Activated T-cell treated with anti-CD3 and anti-CD28 coated beads, Interleukin-2, amount 50 U/mL, for 4 hours (primary cell): ENCODE measurements at places on chromosomes 12 and 14. TPM values are rescaled to one million over a fixed set of nuclear protein-coding genes. Genes with fewer than 3 reads are reported as not detected.

The SLC10A1 gene
- total RNA-seq, result not detected

The GRIN2B gene
- not detected for total RNA-seq

The ERP27 gene
- total RNA-seq, result 0.35 TPM

The FIGNL2 gene
- 0.58 TPM for total RNA-seq

The SLC41A2 gene
- total RNA-seq, result 4.3 TPM

The GNB3 gene
- 0.90 TPM for total RNA-seq

The PLBD1 gene
- total RNA-seq, result 0.43 TPM

GRCh38 chr12:123931686-123932321 lies 40.8 kb downstream of the CCDC92 start:
- peak; percentile 27 for DNase-seq

- no peak for DNase-seq
These were observed 27.6 kb downstream of the PMCH start for GRCh38 chr12:102169922-102170621.

- DNase-seq, result no peak
These were observed 46.7 kb downstream of the EML5 start for GRCh38 chr14:88746052-88746451.

GRCh38 chr12:106304001-106304421 lies 1.5 kb downstream of the TCP11L2 start:
- DNase-seq, result no peak

GRCh38 chr12:109385339-109386058 lies 37.8 kb downstream of the MYO1H start:
- no peak for DNase-seq

DNA sequence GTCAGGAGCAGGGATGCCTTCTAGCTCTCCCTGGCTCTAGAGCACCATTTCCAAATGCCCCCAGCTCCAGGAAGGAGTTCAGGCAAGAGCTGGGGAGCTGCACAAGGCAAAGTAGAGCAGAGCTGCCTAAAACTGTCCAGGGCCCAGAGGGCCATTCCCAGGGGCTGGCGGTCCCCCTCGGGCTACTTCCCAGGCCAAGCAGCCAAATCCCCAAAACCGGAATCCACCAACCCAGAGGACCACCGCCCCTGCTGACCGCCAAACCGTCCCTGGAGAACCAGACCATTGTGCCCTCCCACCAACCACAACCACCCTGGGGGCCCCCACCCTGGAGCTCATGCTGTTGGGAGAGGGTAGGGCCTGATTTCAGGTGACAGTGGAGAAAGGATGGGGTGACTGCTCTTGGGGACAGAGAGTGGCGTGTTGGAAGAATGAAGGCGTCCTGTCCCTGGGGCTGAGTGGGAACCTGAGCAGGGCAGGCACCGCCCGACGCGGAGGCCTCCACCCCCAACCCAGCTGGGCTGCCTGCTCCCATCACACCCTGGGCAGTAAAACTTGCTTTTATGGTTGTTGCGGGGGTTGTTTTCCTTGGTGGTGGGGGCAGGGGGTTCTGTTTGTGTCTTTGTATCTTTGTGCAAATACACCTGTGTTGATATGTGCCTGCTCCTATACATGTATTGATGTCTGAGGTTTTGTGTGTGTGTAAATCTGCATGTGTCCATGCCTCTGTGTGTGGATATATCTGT lies 24.0 kb upstream of the KRT78 start:
- no peak for DNase-seq

DNA sequence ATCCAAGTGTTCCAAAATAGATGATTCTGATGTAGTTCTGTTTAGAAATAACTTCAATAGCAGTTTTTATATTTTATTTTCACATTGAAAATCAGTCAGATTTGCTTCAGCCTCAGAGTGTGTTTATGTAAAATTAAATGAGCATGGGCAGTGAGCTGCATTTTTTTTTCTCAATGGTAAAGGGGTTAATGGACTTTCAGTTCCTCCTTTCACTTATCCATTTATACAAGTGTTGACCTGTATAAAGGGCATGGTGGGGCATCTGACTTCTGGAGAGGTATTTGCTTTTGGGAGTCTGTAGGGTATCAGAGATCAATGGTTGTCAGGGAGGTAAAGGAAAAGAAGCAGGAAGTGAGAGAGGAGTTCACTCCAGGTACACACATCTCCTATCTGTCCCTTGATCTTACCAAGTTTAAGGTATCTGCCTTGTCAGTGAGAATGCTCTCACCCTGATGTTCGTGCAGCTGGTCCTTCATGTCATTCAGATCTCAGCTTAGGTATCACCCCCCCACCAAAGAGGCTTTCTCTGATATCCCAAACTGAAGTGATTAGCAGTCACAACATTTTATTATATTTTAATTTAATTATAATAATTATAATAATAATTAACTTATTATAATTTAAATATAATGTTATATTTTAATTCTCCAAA lies 181.6 kb upstream of the LMNTD1 start:
- DNase-seq, result no peak

- DNase-seq, result no peak
These were observed 122.4 kb downstream of the GPR135 start for GRCh38 chr14:59342516-59343484.

- no peak for DNase-seq
These were observed 20.2 kb upstream of the KRT8 start for GRCh38 chr12:52924764-52925716.

DNA sequence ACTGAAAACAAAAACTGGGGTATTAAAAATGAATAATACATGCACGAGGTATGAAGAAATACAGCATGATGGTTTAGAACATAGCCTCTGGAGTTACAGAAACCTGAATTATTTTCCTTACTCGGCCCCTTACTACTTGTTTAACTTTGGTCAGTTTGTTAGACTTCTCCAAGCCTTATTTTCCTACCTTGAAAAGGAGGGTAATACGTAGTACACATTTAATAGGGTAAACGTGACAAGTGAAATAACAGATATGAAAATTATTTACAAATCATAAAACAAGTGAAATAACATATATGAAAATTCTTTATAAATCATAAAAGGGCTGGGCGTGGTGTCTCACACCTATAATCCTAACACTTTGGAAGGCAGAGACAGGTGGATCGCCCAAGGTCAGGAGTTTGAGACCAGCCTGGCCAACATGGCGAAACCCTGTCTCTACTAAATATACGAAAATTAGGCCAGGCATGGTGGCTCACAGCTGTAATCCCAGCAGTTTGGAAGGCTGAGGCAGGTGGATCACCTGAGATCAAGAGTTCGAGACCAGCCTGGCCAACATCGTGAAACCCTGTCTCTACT lies 11.4 kb upstream of the PKP2 start:
- DNase-seq, result no peak

DNA sequence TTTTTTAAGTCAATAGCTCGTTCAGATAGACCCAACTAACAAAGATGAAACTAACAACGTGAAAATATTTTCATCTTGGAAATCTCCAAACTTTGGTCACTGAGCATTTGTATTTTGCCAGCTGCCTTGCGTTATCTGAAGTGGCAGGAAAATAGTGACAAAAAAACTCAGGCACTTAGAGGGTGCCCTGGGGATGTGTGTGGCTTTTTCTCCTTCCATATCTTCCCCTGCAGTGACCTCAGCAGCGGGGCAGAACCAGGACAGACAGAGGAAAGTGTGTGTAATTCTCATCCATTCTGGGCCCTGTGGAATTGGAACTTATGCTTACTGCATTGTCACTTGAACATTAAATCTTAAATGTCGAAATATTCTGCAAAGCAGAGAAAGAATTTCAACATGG lies 152.0 kb downstream of the BCAT1 start:
- no peak for DNase-seq

DNA sequence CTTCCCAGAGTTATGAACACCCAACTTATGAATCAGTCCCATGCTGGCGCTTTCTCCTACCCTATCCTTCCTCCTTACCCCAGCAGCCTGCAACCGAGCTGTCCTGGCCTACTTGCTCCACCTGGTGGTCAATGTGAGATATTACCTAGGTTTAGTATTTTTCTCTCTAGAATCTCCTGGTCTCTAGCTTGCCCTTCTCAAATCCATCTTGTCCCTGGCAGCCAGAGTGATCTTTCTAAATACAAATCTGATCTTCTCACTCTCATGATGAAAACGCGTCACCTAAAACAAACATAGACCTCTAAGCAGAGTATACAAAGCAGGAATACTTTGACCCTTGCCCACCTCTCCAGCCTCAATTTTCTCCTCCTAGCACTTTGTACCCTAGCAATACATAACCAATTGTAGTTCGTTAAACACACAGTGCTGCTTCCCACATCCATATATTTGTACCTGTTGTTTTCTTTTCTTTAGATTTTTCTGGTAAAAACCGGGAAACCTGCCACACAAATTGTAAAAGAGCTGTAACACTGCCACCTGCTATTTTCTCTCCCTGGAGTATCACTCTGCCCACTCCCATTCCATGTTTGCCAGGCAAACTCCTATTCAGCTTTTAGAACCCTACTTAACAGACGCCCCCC lies 20.0 kb upstream of the TCP11L2 start:
- DNase-seq, result peak; percentile 37

- DNase-seq, result no peak
These were observed 11.1 kb downstream of the RASSF3 start for GRCh38 chr12:64621257-64621942.

GRCh38 chr14:46490238-46490685 lies 161.3 kb downstream of the RPL10L start:
- no peak for DNase-seq

DNA sequence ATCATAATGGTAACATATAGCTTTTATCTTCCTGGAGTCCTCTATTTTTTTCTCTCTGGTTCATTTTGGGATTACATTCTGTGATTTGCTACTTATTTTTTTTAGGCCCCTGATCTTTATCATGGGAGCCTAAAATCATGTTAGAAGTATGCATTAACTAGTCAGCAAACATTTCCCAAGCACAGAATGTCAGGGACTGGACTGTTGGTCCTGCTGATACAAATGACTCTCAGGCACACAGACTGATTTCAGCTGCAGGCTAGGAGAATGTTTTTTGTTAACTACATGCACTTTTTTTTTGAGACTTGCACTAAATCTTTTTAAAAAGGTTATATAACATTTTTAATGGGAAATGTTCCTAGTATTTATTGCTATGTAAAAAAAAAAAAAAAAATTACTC lies 131.1 kb downstream of the ACSS3 start:
- no peak for DNase-seq

DNA sequence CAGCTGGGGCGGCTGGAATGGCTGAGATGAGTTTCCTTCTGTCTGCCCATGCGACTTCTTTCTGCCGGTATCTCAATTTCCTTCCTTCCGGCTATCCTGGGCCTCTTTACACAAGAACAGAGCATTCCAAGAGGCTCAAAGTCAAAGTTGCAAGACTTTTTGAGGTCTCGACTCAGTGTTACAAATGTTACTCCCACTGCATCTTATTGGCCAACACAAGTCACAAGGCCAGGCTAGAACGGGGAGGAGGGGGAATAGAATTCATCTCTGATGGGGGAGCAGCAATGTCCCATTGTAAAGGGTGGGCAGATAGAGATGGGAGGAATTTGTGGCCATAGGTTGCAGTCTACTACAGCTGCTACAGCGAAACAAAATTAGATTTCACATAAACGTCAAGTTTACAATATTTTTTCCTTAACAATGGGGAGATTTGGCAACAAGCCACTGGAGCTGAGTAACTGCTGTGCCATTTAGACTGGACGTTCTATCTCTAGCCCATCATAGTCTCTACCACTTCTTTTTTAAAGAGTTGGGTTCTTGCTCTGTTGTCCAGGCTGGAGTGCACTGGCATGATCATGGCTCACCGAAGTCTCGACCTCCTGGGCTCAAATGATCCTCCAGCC lies 9.5 kb upstream of the NYNRIN start:
- DNase-seq, result no peak

- DNase-seq, result peak; percentile 83
These were observed at the start of gene TAMALIN for GRCh38 chr12:52006726-52007157. Gene TAMALIN (plus strand): TSS chr12:52006946. CDS start chr12:52007020, 74 bp downstream.

GRCh38 chr14:75214558-75214957 lies 38.1 kb upstream of the TMED10 start:
- DNase-seq, result no peak

DNA sequence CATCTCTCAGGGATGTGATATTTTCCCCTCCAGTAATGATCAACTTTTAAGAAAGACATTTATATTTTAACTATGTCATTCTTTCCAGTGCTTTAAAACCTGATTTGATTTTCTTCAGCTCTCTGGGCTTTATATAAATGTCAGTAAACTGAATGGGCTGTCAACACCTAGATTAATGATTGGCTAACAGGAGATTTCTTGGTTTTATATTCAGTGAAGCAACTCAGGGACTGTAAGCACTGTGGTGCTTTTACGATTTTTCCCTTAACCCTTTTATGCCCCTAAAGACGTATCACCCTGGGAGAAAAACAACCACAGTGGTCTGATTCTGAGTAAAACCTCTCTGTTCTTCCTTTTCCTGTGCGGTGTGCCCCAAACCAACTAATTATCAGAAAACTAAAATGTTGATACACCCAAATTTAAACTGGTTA lies 38.0 kb downstream of the PTGER2 start:
- DNase-seq, result no peak

DNA sequence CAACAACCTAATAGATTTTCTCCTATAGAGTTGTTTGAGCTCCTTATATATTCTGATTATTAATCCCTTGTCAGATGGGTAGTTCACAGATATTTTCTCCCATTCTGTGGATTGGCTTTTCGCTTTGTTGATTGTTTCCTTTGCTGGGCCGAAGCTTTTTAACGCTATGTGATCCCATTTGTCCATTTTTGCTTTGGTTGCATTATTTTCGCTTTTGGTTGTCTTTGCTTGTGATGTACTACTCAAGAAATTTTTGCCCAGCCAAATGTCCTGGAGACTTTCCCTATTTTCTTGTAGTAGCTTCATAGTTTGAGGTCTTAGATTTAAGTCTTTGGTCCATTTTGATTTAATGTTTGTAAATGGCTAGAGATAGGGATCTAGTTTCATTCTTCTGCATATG lies 258.4 kb upstream of the FAR2 start:
- DNase-seq, result no peak

DNA sequence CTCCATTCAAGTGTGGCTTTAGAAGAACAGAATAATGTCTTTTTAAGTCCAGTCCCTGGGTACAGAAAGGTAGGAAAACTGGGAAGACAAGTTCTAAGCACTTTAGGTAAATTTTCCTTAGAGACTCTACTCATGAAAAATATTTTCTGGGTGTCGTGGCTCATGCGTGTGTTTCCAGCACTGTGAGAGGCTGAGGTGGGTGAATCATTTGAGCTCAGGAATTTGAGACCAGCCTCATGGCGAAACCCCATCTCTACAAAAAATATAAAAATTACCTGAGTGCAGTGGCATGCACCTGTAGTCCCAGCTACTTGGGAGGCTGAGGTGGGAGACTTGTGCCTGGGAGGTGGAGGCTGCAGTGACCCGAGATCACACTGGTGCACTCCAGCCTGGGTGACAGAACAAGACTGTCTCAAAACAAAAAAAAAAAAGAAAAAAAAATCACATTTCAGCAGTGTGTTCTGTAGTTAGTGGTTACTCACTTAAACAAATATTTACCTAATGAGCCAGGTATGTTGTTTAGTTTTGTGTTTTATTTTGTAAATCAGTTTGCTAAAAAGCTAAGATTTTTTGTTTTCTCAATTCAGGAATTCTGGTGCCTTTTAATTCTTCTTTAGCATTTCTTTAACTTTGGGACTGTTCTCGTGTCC lies 52.3 kb upstream of the RD3L start:
- DNase-seq, result no peak

GRCh38 chr12:66137937-66138336 lies 7.4 kb upstream of the LLPH start:
- DNase-seq, result no peak

GRCh38 chr12:57726151-57726883 lies 12.2 kb downstream of the AGAP2 start:
- DNase-seq, result no peak

- DNase-seq, result no peak
These were observed 36.8 kb downstream of the SLC5A8 start for GRCh38 chr12:101173197-101173749.

GRCh38 chr12:132328282-132329029 lies 933 bp downstream of the GALNT9 start:
- no peak for DNase-seq
